Activated naive CD8-positive, alpha-beta T cell treated with anti-CD3 and anti-CD28 coated beads for 36 hours (primary cell): ENCODE measurements at places on chromosomes 2 and 18. TPM values are rescaled to one million over a fixed set of nuclear protein-coding genes. Genes with fewer than 3 reads are reported as not detected.
A peak's percentile ranks its signal among the peaks of the same experiment; 100 is the strongest.

DNA sequence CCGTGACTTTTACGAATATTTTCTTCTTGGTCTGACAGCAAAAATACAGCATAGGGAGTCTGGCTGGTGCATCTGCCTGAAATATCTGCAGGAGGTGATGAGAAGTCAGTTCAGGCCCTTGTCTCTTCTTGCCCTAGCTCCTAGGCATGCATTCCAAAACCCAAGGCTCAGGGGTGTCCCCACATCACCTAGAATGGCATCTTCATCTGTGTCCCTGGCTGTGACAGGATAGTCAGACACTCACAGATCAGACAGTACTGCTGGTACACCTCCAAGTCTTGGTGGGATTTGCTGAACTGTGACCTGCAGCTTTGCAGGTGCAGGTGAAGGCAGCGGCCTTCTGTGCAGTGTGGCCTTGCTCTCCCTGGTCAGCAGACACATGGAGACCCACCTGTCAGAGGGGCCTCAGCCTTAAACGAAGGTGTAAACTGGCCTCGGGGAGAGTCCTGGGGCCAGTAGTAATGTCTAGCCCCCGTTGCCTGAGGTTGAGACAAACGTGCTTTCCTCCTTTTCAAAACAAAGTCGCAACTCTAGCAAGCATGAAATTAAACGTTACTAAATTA lies 42.8 kb downstream of the MBP start:
- no peak for DNase-seq

GRCh38 chr2:54572262-54572635 lies 116.1 kb downstream of the SPTBN1 start:
- no peak for DNase-seq

DNA sequence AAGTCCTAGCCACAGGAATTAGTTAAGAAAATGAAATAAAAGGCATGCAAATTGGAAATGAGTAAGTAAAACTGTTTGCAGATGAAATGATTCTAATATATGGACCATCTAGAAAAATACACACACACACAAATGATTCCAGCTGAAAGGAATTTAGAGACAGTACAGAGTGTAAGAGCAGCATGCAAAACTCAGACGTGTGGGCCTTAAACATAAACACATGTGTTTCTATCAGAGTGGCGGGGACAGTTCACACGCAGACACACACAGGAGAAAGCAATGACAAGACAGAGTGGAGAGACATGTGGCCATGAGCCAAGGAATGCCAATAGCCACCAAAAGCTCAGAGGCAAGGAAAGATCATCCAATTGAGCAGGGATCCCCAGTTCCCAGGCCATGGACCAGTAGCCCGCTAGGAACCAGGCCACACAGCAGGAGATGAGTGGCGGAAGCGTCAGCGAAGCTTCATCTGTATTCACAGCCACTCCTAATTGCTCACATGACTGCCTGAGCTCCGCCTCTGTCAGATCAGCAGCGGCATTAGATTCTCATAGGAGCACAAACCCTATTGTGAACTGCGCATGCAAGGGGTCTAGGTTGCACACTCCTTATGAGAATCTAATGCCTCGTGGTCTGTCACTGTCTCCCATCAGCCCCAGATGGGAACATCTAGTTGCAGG lies 155.4 kb downstream of the ARL4C start:
- DNase-seq: no peak

DNA sequence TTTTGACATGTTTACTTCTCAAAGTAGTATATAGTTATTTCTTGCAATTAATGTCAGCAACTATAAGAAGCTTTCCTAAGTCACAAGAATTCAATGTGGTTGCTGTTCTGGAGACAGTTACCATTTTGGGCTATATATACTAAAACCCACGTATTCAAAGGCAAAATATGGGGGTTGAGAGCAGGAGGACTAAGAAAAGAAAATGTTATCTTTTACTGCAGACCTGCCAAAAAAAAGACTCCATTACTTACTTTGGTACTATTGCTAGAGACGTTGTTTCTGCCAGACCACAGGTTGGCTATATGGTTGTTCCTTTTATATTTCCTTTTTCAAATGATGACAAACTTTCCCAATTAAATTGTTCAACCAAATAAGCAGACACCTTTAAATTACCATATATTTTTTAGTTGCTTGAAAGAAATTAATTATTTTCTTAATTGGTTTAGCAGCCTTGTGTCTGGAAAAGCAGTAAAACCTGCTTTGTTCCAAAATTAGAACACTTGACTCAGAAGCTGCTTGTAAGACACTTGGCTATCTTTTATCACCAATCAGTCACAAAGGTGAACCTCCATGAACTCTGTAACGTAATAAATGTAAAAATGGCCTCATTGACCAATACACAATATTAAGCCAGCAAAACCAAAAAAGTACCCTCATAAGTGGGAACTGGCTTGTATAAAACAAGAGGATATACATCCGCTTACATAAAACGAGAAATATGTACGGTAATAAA lies 8.2 kb upstream of the OSGEPL1 start:
- DNase-seq: no peak

GRCh38 chr2:179049203-179049545 lies 763 bp downstream of the CCDC141 start:
- DNase-seq: peak; percentile 6

DNA sequence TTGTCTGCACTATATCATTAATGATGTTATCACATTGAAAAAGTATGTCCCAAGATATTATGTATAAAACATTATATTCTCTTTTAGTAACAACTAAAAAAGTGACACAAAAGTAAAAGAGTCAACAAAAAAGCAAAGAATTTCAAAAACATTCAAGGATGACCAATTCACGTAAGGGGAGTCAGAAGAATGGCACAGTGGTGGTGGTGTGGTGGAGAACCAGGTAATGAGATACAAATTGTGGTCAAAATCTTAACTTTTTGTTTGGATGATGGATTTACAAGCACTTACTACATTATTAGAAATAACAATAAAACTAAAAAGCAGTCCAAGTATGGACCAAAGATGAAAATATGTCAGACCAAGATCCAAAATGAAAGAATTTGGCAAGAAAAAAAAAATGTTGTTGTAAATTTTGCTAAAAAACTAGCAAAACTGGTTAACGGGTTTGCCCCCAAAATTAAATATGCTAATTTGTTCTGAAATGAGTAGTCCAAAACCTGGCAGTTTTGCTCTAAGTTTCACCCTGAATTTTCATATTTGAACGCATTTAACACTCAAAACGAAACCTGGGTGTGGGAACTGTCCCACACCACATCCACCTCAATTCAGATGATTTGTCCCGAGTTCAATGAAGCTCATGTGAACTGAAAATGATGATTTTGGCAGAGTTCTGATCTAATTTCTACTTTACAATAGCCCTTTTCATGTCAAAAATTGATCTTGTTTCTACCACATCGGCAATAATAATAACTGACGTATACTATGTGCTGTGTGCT lies 135.8 kb downstream of the IKZF2 start:
- peak; percentile 68 for DNase-seq

HAAO gene
- total RNA-seq: 1.1 TPM

G6PC2 gene
- not detected for total RNA-seq

ACMSD gene
- total RNA-seq: not detected

ACTG2 gene
- total RNA-seq: 0.12 TPM

MAP3K19 gene
- not detected for total RNA-seq

PDE1A gene
- not detected for total RNA-seq
